EH (cell line): ENCODE measurements at places on chromosomes 13 and 19.

- peak; percentile 72 for DNase-seq
Measured at GRCh38 chr13:41652735-41653361, 195.5 kb downstream of the RGCC start.

GRCh38 chr19:32687681-32688080 lies 3.9 kb upstream of the NUDT19 start:
- DNase-seq: no peak

DNA sequence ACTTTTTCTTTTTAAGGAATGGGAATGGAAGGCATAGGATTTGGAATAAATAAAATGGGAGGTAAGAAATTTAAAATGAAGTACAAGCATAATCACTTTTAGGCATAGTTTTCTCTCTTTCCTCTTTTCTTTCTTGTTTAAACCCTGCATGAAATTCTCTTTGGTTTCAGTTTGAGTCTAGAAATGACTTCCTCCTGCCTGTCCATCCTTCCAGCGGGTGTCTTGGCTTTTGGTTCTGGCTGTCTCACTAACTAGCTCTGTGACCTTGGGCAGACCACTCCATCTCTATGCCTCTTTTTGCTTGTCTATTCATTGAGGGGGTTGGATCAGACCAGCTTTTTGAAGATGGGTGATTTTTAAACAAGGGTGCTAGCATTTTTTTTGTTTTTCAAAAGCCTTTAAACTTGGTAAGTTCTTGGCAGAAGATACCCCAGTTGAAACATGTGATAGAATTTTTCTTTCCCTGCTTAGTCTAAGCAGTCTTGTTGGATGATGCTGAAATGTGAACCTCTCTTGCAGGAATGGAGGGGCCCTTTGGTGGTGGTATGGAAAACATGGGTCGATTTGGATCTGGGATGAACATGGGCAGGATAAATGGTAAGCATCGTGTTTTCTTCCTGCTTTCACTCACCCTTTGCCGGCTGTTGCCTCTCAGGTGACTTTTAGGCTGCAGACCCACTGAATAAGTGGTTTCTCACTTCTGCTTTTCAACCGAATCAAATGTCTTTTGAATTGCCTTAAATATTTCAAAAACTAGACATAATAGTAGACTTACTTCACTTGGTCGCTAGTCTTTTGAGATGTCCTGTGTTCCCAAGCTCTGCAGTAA lies 28.6 kb downstream of the PRAM1 start:
- DNase-seq: no peak

DNA sequence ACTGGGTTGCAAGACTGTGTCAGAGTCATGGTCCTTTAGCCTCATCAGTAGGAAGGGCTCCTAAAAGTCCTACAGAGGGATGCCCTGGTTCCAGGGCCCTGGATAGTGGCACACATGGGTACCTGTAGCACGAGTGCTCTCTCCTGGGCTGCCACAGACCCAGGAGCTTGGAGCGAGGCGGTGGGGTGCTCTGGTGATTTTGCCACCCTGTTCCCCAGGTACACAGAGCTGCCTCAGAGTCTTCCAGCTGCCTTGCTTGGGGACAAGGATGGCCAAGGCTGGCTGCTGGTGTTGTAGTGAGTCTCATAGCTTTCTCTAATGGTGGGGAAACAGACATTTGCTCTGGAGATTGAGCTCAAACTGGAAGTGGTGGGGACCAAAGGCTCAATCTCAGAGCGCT lies 53.9 kb upstream of the OLFM4 start:
- DNase-seq: no peak

GRCh38 chr13:59437544-59438301 lies 726.0 kb downstream of the DIAPH3 start:
- DNase-seq: peak; percentile 52

- peak; percentile 25 for DNase-seq
Measured at GRCh38 chr13:31774186-31774750, 34.9 kb downstream of the RXFP2 start.

DNA sequence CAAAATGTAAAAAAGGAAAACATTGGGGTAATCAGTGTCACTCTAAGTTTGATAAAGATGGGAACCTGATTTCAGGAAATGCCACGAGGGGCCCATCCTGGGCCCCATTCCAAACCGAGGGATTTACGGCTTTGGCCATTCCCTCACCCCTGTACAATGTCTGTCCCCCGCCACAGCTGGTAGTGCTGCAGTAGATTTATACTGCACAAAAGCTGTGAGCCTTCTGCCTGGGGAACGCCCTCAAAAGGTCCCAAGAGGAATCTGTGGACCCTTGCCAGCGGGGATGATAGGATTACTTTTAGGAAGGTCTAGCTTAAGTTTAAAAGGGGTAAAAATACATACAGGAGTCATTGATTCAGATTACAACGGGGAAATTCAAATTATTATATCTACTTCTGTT lies 173.4 kb upstream of the SGCG start:
- DNase-seq: no peak

DNA sequence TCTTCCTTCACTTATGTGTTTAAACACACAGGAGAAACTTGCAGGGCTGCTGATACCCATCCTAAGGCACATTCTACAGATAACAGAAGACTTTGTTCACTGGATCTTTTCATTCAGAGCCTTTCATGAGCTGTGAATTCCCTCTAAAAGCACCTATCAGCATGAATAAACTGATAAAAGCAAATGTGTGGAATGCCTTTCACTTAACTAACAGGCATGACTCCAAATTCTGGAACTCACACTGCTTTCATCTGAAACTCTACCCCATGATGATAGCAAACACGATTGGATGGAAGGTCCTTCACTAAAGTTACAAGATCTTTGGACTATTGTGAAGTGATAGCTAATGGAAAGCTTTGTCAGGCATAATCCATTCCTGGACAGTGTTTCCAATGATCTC lies 457.3 kb downstream of the EFNB2 start:
- DNase-seq: peak; percentile 30

DNA sequence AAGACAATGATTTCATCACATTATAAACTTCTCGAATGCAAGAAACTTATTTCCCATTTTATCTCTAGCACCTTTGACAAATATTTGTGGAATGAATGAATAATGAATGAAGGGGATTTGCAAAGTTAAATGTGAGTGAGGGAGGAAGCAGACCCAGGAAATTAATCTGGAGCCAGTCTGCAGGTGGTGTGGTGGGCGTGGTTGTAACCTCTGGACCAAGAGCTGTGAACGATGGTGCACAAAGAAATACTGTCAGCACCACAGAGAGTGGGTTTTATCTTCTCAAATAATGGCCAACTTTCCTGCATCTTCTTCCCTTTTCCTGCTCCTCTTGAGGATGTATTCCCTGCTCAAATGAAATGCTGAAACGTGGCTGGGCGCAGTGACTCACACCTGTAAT lies 11.0 kb upstream of the ZNF792 start:
- DNase-seq: no peak

- no peak for DNase-seq
Measured at GRCh38 chr19:39471756-39472536, 8.7 kb upstream of the TIMM50 start.
